ENCODE measurements at places on chromosomes 6 and 20. TPM values are rescaled to one million over a fixed set of nuclear protein-coding genes. Genes with fewer than 3 reads are reported as not detected.

Gene RSPH4A
- 0.18 TPM for total RNA-seq

Gene PI3
- total RNA-seq: 1.8 TPM

Gene MAP3K5
- total RNA-seq: 18.9 TPM

Gene BPI
- 2.3 TPM for total RNA-seq

Gene HRH3
- not detected for total RNA-seq

Gene PLA2G7
- total RNA-seq: 5.9 TPM

Gene NT5E
- 52.7 TPM for total RNA-seq

Gene APOM
- 0.53 TPM for total RNA-seq

Gene CRISP3
- 1.1 TPM for total RNA-seq

Gene BCL2L1
- 112 TPM for total RNA-seq

Gene ZNF184
- 10.6 TPM for total RNA-seq

Gene NXT1
- total RNA-seq: 15.9 TPM

Gene EYS
- total RNA-seq: 0.31 TPM

Gene NMBR
- total RNA-seq: 0.45 TPM

Gene ENPP5
- total RNA-seq: 1.9 TPM

Gene SLC17A2
- not detected for total RNA-seq

Gene WFDC6
- not detected for total RNA-seq

Gene APCDD1L
- 0.53 TPM for total RNA-seq

Gene CRISP1
- total RNA-seq: not detected

Gene GPSM3
- 20.5 TPM for total RNA-seq

Gene TMC2
- total RNA-seq: 0.22 TPM

Gene THEMIS
- 1.3 TPM for total RNA-seq

Gene OR12D3
- total RNA-seq: not detected

Gene GPLD1
- total RNA-seq: 4.9 TPM

Gene HLA-G
- total RNA-seq: 1.2 TPM

Gene RNF39
- total RNA-seq: not detected

Gene ZC3H12D
- 1.6 TPM for total RNA-seq

Gene PNLDC1
- not detected for total RNA-seq

Gene SLX4IP
- total RNA-seq: 4.6 TPM

Gene GRM1
- total RNA-seq: 0.45 TPM

Gene SLC24A3
- 2.0 TPM for total RNA-seq

Gene SYTL3
- total RNA-seq: 2.5 TPM

Gene HDGFL1
- not detected for total RNA-seq

Gene CCDC167
- total RNA-seq: 10.4 TPM

Gene ELMO2
- 84.9 TPM for total RNA-seq

Gene CDH4
- 2.2 TPM for total RNA-seq

Gene SLC16A10
- 3.1 TPM for total RNA-seq

Gene PDYN
- total RNA-seq: not detected

Gene SNPH
- 4.9 TPM for total RNA-seq

Gene GABRR2
- 1.7 TPM for total RNA-seq

Gene TXLNB
- 1.7 TPM for total RNA-seq

Gene MBOAT1
- total RNA-seq: 37.9 TPM

Gene DEFB132
- not detected for total RNA-seq

Gene EPB41L1
- total RNA-seq: 53.2 TPM

Gene ARFGEF3
- total RNA-seq: 7.4 TPM

Gene RFX6
- total RNA-seq: not detected

Gene FAM217A
- total RNA-seq: not detected

Gene VWA7
- 0.94 TPM for total RNA-seq

Gene UNC93A
- total RNA-seq: not detected

Gene RNF182
- total RNA-seq: 0.49 TPM

Gene ENPP4
- total RNA-seq: 22.0 TPM
